ENCODE measurements at places on chromosomes 13 and 19.
A peak's percentile ranks its signal among the peaks of the same experiment; 100 is the strongest.

DNA sequence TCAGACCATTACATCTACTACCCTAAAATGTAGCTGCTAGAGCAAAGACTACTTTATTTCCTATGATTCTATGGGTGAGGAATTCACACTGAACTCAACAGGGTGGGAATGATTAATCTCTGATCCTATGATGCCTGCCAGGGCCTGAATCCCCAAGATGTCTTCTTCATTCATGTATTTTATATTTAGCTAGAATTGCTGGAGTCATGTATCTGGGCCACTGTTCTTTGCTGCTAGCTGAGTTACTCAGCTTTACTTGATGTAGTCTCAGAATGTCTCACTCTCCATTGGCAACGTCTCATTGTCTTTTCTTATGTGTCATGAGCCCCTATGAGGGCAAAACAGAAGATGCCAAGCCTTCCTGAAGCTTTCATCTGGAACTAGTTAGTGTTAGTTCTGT, 21.1 kb downstream of the ZNF582 start:
- DNase-seq = no peak

- no peak for DNase-seq
Observed at GRCh38 chr13:99273128-99273527, 14.9 kb upstream of the GPR18 start.

GRCh38 chr13:29059800-29060199, 239.7 kb downstream of the MTUS2 start:
- no peak for DNase-seq

DNA sequence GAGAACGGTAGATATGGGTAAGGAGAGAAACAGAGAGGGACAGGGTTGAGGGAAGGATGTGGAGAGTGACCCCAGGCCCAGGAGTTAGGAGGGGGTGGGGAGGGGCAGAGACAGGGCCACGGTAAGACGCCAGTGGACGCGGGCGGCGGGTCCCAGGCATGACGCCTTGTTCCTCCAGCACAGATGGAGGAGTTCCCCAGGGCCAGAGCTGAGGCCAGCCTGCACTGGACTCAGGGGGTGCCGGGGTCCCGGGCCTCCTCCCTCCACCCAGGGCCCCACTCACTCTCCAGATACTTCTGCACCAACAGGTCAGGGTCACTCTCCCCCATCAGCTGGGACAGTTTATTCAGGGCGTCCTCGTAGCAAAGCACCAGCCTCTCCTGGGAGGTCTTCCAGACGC, 22.0 kb upstream of the EMP3 start:
- DNase-seq = no peak

GRCh38 chr19:5086230-5086629, 117.3 kb downstream of the KDM4B start:
- no peak for DNase-seq

GRCh38 chr19:3479177-3479833, 1.0 kb downstream of the SMIM24 start:
- peak; percentile 97 for DNase-seq

- DNase-seq = no peak
Observed at GRCh38 chr19:31617010-31617585, 267.9 kb upstream of the TSHZ3 start.

DNA sequence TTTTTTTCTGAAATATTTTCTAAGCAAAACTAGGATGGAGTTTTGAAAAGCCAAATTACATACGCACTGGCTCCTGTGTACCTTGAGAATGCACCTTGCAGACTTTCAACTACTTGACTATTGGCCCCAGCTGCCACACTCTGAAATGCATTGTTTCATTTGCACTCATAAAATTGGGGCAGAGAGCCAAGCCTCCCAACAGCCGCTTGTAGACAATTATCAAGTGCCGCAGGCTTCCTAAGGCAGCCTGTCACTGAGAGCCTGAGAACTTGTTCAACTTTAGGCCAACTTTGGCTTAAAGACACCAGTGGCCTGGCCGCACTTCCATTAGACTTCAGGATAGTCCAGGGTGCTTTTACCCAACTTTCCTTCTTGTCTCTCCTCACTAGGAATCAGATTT, 115.7 kb upstream of the STARD13 start:
- DNase-seq = no peak

DNA sequence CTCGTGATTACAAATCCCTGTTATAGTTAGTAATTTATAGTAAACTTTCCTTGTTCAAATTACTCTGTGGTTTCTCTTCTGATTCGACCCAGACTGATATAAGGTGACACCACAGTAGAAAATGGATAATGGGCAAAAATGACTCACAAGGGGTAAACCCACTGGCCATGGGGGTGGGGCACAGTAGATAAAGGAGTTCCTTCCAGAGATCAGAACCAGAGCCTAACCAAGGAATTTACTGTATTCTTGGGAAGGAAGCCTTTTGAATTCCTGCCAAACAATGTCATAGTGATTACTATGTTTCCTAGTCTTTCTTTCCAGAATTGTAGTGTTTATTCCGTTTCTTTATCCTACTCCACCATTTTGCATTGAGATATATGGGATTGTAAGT, 21.9 kb downstream of the MIR17HG start:
- peak; percentile 33 for DNase-seq

DNA sequence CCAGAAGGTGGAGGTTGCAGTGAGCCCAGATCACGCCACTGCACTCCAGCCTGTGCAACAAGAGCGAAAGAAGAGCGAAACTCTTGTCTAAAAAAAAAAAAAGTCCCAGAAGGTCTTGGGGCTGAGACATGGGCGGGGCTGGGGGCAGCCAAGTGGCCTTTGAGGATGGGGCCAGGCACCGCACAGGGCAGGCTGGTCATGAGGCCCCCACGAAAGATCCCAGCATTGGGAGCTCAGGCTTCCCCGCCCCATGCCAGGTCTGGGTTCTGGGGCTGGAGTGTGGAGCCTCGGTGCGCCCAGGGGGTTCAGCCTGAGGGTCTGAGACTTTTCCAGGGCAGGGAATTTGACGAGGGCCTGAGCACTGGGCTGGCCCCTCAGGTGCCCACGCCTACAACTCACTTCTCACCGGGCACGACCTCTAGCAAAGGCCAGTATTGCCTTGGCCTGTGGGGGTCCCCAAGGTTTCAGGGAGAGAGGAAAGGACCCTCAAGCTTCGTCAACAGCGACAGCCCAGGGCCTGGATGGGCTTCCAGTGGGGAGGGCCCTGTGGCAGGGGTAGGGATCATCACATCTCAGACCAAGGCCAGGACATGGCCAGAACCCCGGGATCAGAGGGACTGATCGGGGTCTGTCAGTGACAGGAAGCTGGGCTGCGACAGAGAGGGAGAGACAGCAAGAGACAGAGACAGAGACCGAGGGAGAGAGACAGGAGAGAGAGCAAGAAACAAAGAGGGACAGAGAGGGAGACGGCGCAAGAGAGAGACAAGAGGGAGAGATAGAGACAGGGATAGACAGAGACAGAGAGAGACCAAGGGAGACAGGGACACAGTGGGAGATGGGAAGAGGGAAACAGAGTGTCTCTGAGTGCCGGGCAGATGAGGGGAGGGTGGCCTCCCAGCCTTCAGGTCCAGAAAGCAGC, 7.5 kb upstream of the MEX3D start:
- no peak for DNase-seq

DNA sequence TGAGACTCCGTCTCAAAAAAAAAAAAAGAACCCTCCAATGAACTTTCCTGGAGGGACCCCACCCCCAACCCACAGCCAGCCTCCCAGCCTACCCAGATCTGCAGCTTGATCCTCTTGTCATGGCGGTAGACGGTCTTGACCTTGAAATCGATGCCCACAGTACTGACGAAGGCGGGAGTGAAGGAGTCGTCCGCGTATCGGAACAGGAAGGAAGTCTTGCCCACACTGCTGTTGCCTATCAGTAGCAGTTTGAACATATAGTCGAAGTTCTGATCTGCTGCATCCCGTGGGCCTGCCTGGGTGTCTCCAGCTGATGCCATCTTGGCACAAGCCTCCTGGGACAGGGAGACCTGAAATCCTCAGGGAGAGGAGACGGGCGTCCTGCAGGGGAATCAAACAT, 2.4 kb downstream of the RAB3D start:
- DNase-seq = peak; percentile 87

- DNase-seq = no peak
Observed at GRCh38 chr19:53002479-53002878, 11.2 kb upstream of the ERVV-1 start.

- no peak for DNase-seq
Observed at GRCh38 chr13:96539791-96540190, 449.9 kb downstream of the HS6ST3 start.

- no peak for DNase-seq
Observed at GRCh38 chr19:6768236-6768785, 1.1 kb upstream of the SH2D3A start.

Data from hematopoietic multipotent progenitor cell treated with erythropoietin and hydrocortisone succinate and interleukin-3 and kit ligand, for 4 days (in vitro differentiated cells).